Fibroblast of lung (primary cell): ENCODE measurements at places on chromosomes 6 and 20.

DNA sequence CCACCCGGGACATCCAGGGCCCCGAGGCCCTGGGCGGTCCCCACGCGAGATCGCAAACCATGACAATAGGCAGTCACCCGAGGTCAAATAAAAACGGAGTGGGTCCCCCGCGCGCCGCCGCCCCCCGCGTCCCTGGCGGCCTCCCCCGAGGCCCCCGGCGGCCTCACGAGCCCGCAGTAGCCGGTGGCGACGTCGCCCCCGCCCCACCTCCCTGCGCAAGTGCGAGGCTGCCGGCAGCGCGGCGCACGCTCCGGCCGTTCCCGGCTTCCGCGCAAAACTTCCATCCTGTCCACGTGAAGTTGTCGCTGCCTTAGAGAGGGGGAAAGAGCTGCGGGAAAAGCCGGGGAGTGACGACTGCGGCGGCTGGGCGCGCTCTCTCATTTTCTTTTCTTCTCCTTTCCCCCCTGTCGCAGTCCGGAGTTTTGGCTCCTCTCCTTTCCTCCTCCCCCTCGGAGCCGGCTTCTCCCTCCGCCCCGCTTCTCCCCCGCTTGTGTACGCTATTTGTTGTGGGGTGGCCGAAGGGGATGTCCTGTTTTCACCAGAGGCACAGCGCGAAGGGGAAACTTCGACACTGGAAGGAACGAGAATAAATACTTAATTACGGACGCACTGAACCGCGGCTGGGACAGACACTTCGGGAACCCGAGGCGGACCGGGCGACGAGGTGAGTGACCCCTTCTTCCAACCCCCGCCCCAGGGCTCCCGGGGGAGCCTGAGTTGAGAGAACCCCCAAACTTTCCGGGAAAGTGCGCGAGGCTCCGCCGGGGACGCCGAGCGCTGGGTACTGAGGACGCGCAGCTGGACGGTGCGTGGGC lies at the start of gene EYA4:
Gene EYA4, plus strand, starts transcription at position 272 of the 815 bp plus-strand sequence. CDS start 33,424 bp downstream, outside the sequence.
- DNase-seq: peak; percentile 46

DNA sequence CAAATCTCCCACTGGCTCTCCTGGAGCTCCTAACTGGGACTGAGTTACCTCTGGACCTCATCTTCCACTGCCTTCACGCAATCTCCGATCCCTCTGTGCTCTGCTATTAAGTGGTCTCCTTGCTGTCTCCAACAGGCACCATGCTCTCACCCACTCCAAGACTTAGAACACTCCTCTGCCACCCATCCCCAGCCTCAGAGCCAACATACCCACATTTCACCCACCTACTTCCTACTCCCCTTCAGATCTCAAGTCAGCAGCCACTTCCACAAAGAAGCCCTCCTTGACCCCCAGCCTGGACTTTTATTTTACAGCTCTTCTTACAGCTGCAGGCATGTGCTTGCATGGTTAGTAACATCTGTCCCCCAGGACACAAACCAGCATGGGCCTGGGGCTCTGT lies 29.6 kb upstream of the NOL4L start:
- DNase-seq: no peak

GRCh38 chr6:154258064-154258757 lies 98.4 kb downstream of the IPCEF1 start:
- no peak for DNase-seq

DNA sequence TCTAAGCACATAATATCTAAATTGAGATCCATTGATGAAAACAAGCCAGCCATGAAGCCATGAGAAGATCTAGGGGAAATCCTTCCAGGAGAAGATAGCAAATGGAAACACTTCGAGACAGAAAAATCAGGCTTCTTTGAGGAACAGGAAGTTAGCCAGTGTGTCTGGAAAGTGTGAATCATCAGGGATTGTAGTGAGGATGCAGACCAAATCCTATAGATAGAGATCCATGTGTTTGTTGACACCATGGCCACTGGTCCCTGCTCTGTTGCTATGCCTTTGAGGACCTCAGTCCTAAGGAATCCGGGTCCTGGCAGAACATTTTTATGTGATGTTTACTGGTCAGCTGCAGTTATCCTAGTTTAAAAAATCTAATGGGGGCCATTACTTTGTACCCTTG lies 6.6 kb upstream of the ELOVL2 start:
- DNase-seq: no peak

- no peak for DNase-seq
Observed at GRCh38 chr6:112342511-112342910, 4.6 kb upstream of the RFPL4B start.

DNA sequence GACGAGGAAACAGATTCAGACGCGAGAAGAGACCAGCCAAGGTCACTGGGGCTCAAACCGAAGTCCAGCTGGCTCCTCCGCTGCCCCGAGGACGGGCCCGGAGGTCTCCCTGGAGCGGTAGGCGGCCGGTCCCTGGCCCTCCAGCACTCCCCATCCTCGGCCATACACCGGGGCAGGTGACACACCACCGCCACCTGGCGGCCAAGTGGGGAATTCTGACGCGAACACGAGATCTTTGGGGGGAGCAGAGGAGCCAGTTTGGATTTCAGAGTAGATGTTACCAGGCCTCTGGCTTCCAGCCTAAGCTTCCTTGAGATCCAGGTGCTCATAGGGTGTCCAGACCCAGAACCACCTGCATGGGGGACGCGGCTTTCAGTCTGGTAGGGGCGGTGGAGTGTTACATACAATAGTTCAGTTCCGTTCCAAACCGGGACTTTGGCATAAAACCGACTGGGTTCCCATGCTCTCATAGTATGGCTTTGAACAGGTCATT lies 16.1 kb downstream of the BPIFB1 start:
- DNase-seq: peak; percentile 15

- no peak for DNase-seq
Observed at GRCh38 chr20:63834491-63834880, 3.4 kb upstream of the ZBTB46 start.

DNA sequence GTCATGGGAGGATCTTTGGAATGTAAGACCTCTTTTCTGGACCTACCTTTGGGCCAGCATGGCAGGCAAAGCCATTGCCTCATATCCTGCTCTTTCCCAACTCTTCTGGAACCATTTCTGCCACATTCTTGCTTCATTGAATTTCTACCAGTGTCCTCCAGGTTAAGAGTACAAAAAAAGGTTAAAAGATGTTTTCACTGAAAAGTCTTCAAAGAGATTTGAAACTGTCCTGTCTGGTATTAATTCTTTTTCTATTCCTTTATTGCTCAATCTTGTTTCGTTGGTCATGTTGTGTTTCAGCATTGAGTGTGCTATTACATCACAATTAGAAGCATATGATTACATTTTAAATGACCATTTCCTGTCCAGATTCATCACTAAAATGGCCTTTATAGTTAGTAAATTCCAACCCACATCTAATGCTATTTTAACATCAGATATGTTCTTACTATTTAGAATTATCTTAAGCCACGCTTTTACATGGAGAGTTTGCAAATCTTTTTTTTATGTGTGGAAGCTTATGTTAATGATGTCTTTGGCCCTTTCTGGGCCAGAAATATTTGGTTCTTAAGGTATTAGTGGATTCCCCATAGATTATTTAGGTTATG lies 450.9 kb downstream of the GJA1 start:
- DNase-seq: no peak

DNA sequence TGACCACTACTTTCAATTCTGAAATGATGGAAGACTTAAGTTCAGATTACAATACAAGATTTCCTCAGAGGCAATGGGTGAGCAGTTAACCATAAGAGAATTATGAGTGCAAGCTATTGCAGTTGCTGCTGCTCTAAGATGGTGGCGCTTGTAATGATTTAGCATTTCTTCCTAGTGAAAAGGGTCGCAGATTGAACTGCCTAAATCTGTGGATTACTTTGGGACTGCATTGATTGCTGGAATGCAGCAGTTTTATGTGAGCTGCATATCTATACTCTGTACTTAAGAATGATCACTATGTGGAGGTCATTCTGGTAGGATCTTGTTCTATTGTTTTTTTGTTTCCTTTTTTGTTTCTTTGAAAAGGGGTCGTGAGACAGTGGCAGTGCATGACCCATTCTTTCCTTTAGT lies 5.3 kb downstream of the SCAF8 start:
- DNase-seq: peak; percentile 32

DNA sequence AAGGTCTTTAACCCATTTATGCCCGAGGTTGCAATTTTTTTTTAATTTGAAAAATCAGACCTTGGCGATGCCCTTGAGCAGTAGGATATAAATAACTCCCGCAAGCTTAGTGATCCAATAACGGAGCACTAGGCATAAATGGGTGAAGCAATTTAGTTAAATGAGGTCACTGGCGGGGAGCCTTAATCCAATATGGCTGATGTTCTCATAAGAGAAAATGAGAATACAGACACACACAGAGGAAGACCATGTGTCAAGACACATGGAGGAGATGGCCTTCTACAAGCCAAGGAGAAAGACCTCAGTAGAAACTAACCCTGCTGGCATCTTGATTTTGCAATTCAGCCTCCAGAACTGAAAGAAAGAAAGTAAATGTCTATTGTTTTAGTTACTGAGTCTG lies 735 bp downstream of the SIRPG start:
- DNase-seq: no peak

DNA sequence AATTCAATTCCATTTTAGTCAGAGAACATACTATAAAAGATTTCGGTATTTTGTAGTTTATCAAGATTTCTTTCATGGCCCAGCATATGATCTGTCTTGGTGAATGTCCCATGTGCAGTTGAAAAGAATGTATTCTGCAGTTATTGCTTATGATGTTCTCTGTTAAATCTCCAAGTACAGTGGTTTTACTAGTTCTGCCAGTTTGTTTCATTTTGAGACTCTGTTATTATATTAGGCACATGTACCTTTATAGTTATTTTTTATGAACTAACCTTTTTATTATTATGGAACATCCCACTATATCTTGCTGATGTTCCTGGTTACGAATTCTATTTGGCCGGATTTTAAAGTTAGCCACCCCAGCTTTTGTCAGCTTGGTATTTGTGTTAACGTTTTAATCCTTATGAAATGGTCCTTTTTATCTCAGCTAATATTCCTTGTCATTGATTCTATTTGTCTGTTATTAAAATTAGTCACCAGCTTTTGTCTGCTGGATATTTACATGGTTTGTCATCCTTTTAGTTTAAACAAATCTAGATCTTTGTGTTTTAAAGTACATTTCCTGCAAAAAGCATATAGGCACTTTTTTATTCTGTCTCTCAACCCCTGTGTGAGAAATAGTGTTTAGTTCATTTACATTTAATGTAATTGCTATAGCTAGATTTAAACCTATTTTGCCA lies 48.9 kb downstream of the VTA1 start:
- DNase-seq: peak; percentile 24

GRCh38 chr20:14667226-14667625 lies 329.8 kb upstream of the FLRT3 start:
- no peak for DNase-seq

DNA sequence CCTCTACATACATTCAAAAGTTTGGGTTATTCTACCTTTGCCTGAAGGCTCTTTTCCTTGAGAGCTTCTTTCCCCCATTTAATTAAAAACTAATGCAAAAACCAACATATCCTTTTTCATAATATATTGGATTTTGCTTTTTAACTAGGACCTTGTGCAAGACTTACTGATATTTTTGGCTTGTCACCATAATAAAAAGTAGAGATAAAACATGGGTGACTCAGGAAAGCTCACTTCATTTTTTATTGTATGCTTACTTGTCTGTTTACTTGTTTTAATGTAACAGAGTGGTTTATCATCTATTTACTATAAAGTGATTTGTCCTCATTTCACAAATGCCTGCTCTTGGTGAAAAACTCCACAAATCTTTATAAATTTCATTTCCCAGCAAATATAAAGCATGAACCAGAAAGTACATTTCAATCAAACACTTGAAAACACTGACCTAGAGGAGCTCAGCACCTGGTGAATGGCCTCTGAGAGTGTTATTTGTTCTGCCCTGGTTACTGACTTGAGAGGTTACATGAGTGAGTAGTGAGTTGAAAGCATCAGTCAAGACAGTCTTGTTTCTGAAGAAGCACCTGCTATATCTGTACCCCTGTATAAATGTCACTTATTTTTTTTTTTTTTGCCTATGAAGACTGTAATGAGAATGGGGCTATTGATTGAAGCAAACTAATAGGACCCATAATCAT lies 20.8 kb downstream of the ADGRG6 start:
- no peak for DNase-seq

DNA sequence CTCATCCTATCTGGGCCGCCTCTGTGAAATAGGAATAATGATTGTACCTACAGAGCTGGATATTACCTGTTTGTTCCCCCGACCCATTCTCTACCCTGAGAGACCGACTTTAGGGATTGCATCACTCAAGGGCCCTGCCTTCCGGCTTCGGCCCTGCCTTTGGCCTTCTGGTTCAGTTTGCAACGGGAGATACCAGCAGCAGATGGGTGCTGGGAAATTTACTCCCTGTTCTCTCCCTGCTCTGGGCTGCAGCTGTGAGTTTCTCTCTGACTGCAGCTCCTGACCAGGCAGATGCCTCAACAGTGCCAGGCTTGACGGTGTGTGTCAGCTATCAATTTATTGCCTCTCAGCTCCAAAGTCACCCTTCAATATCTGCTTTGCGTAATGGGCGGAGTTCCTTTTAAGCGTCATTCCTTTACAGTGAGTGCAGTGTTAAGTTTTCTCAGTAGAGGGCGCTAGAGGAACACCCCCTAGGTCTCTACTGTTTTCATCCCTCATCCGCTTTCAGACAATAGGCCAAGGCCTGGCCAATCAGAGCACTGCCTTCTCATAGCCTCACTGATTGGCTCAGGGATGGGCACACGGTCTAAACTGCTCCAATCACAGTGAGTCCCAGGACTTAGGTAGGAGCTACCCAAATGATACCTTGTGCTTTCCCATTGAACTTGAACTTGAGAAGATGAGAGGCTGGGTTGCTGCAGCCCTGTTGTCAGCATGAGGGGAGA lies 30.0 kb downstream of the KCNG1 start:
- peak; percentile 76 for DNase-seq

- peak; percentile 75 for DNase-seq
Observed at GRCh38 chr6:112188906-112189305, 65.5 kb downstream of the LAMA4 start.

DNA sequence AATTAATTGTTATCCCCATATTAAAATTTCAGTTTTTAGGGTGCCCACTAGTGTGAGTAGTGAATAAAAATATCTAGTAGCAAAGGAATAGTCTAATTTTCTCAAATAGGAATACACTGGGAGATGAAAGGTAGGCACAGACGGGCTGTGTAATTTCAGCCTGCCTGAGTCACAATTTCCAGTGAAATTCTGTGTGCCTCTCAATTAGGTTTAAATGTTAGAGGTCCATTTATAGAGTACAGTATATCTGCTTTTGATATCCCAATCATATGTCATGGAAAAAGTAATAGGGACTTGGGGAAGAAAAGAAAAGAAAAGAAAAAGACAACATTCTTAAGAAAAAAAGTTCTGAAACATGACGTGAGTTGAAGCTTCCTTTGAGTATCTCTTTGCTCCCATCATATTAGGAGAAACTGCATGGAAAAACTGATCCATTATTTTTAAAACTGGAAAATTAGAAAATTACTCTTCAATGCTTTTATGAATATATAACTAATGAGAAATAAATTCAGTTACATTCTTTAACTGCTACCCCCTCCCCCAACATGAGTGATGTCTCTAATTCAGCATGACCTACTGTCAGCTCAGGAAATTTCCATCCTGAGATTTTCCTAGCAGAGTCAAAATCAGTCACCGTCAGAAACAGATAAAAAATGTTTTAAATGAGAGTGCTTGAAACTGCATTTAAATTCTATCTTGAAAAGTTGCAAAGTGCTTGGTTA lies 473.8 kb upstream of the HSF2 start:
- DNase-seq: no peak
